ENCODE measurements at places on chromosomes 16 and 17. TPM values are rescaled to one million over a fixed set of nuclear protein-coding genes. Genes with fewer than 3 reads are reported as not detected.

SCGB1C2 gene
- total RNA-seq = not detected

TRIM72 gene
- total RNA-seq = not detected

CNTNAP4 gene
- total RNA-seq = not detected

CES4A gene
- 1.2 TPM for total RNA-seq

HOXB1 gene
- total RNA-seq = not detected

GRCh38 chr16:66494916-66495315 is 55.0 kb downstream of the TK2 start:
- no peaks in the 10 kb centered on the region for H3K4me1 ChIP-seq
- DNase-seq = no peak
- H3K27me3 ChIP-seq = no peaks in the 10 kb centered on the region

GRCh38 chr17:68324114-68324513 is 32.8 kb downstream of the ARSG start:
- no peaks in the 10 kb centered on the region for H3K36me3 ChIP-seq
- H3K27me3 ChIP-seq = no peaks in the 10 kb centered on the region
- no peak for DNase-seq

DNA sequence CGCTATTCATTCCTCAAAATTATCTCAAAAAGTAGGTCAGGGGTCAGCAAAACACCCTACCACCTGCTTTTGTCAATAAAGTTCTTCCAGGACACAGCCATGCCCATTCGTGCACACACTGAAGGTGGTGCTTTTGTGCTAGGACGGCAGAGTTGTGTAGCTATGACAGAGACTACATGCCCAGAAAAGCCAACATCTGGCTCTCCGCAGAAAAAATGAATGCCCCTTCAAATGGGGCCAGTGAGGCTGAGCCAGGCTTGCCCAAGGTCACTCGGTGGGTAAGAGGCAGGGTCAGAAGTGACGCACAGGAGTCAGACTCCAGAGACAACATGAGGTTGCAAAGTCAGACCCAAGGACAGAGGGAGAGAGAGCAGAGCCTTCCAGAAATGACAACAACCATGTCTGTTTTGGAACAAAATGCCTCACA is 200.1 kb downstream of the XYLT1 start:
- no peak for DNase-seq
- H3K4me1 ChIP-seq = peaks cover 27% of the 10 kb centered on the region
- no peaks in the 10 kb centered on the region for H3K27me3 ChIP-seq

DNA sequence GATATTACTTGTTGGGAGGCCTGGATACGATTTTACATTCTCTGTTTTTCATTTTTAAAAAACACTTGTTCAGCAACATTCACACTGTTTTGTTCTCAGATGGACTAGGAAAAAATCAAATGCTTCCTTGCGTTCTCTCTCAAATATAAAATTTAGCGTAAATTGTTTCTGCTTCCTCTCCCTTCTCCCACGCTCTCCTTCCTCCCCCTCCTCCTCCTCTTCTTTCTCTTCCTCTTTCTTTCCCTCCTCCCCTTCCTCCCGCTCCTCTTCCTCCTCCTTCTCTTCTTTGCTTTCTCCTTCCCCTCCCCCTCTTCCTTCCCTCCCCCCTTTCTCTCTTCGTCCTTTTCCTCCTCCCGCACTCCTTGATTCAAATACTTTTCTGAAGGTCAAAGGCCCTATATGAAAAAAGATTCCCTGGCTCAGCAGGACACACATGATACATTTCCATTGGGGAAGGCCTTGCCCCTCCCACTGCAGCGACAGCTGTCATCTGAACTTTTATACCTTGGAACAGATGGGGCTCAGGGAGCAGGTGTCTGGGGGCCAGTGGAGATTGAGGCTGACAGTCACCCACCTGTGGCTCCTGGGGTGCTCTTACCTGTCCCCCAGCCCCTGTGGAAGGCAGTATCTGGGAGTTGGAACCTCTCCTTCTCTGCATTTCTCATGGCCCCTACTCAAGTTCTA is 99.4 kb upstream of the SDK2 start:
- peaks cover 2% of the 10 kb centered on the region for H3K27me3 ChIP-seq
- no peak overlapping the region for H3K4me3 ChIP-seq
- H3K4me1 ChIP-seq = no peaks in the 10 kb centered on the region
- H3K27ac ChIP-seq = no peak overlapping the region
- no peaks in the 10 kb centered on the region for H3K36me3 ChIP-seq

DNA sequence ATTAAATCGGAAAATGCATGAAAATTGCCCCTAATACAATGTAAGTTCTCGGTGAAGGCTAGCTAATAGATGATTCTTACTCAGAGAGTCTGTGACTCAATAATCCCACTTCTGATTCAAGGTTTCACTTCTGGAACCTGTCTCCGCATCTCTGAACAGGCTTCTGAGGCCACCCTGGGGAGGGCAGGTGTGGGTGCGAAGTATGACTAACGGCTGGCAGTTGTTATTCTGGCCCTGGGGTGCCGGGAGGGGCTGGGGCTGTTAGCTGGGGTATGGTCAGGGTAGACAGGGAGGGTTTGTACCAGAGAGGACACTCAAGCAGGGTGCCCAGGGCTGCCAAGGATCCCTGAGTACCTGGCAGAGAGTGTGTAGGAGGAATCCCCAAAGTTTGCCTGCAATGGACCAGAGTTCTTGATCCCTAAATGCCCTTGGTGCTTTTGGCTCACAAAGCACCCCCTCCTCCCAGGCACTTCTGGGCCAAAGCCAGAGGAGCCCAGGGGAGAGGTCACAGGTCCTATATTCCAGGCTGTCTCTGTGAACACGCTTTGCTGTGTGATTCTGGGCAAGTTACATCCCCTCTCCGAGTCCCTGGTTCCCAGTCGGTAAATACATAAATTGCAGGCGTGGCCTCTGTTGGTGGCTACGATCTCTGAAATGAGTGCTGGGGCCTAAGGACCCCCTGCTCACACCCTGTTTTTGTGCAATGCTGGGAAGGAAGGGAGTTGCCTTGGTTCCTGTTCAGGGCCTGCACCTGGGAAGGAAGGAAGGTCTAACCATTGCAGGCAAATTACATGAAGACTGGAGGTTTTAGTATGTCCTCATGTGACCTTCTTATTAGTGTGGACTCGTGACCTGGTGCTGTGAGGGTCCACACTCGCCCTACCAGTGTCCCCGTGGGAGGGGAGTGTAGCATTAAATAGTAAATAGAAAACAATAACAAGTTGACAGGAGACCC is 49.9 kb upstream of the CPNE2 start:
- H3K36me3 ChIP-seq = peaks cover 6% of the 10 kb centered on the region
- DNase-seq = peak; percentile 59
- H3K4me3 ChIP-seq = no peak overlapping the region
- no peak overlapping the region for H3K27ac ChIP-seq
- peaks cover 24% of the 10 kb centered on the region for H3K4me1 ChIP-seq
- no peaks in the 10 kb centered on the region for H3K27me3 ChIP-seq

DNA sequence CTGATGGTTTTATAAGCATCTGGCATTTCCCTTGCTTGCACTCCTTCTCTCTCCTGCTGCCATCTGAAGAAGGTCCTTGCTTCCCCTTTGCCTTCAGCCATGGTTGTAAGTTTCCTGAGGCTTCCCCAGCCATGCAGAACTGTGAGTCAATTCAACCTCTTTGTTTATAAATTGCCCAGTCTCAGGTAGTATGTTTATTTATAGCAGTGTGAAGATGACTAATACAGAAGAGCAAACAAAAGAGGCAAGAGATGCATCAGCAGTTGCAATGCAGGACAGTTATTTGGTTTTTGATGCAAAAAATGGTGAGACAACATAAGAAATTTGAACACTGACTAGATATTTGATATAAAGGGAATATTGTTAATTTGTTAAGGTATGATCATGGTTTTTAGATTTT is 16.8 kb downstream of the TMEM100 start:
- H3K4me3 ChIP-seq = no peak overlapping the region
- H3K36me3 ChIP-seq = no peaks in the 10 kb centered on the region
- no peak for DNase-seq
- H3K4me1 ChIP-seq = no peaks in the 10 kb centered on the region
- H3K27me3 ChIP-seq = peaks cover 3% of the 10 kb centered on the region

DNA sequence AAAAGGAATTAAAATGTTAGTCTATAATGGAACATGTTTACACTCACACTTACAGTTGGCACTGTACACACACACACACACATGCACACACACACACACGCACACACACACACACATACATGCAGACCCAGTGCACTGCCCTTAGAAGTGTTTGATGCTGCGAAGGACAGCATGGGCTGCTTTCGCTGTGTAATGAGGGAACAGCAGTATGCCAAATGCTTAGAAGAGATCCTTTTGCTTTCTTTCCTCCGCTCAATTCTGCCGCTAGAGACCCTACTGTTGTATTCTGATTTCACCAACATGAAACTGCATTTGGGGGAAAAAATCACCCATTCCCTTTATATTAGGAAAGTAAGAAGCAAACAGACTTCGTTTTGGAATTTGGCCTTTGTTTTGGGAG is 217.9 kb downstream of the ENGASE start:
- no peaks in the 10 kb centered on the region for H3K4me1 ChIP-seq
- H3K27me3 ChIP-seq = no peaks in the 10 kb centered on the region
- no peaks in the 10 kb centered on the region for H3K36me3 ChIP-seq

DNA sequence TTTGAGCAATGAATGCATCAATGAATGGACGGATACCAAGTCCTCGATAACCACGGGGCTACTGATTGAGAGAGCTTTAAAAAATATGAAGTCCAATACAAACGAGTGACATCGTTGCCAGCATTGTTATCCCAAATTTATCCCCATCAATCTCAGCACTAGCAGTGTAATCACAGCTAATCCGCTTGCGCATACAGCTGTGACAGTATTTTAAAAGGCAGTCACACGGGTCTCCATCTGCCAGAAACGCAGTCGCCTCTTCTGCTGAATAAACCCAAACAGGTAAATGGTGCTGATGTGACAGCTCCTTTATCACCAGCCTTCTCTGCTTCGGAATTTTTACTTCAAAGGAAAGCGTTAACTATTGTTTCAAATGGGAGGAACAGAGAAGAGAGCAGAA is 311.1 kb downstream of the XYLT1 start:
- H3K4me3 ChIP-seq = no peak overlapping the region
- H3K36me3 ChIP-seq = peaks cover 13% of the 10 kb centered on the region
- H3K27me3 ChIP-seq = no peaks in the 10 kb centered on the region
- no peak for DNase-seq
- H3K27ac ChIP-seq = no peak overlapping the region

DNA sequence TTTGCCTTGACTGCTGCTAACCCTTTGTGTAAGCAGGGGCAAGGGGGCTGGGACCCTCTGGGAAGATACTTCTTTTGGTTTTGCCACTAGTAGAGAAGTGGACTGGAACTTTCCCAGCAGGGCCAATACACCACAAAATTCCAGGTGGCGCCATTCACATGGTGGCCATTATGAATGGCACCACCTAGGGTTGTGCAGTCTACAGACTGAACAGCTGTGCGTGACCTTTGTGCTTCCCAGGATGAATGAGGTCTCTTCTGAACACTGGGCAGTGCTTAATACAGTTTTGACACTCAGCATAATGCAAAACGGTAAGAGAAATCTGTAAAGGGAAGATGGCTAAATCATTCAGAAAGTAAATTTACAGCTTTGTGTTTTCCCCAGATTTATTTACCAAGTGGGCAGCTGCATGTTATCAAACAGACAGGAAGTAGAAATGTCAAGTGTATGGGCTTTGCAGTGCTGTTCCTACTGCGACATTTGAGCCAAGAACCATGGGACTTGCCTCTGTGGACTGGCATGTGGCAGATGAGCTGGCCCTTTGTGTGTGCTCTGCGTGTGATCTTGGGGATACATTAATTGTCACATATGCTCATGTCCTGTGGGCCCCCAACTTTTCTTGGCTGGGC is 9.2 kb downstream of the SYT17 start:
- H3K27me3 ChIP-seq = peaks cover 6% of the 10 kb centered on the region
- H3K4me1 ChIP-seq = no peaks in the 10 kb centered on the region
- no peaks in the 10 kb centered on the region for H3K36me3 ChIP-seq
- no peak overlapping the region for H3K27ac ChIP-seq
- H3K4me3 ChIP-seq = no peak overlapping the region

Measured in astrocyte (in vitro differentiated cells and primary cell).